ENCODE measurements at places on chromosomes 16 and 17.

DNA sequence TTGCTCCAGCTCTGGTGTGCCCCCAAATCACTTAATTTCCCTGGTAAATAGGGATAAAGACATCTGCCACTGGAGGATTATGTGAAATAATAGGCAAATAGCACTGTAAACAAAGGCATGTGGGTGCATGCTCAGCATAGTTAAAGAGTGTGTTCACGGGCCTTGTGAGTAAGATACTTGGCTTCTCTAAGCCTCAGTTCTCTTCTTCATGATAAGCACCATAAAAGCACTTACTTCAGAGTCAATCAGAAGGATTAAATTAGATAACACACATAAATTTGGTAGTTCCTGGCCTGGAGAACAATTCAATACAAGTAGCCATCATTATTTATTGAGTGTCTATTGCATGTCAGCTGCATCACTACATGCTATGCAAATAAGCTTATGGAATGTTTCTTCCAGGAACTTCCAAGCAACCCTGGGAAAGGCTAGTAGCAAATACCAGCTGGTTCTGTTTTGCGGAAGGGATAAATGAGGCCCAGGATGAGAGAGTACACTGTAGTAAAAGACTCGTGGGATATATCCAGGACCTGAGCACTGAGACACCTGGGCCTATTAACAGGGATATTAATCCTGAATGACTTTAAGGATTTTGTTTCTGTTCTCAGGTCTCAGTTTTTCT lies 14.5 kb downstream of the CCL11 start:
- no peak for DNase-seq

DNA sequence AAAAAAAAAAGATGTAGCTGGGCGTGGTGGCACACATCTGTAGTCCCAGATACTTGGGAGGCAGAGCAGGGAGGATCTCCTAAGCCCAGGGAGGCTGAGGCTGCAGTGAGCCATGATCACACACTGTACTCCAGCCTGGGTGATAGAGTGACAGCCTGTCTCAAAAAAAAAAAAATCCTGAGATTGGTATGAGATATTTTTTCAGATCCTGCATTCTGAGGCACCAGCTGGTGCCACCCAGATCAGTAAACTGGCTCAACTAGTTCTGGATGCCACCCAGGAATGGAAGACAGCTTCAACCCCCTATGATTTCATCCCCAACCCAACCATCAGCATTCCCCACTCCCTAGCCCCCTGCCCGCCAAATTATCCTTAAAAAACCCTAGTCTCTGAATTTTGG lies 7.1 kb upstream of the GJC1 start:
- no peak for DNase-seq

- DNase-seq: no peak
Measured at GRCh38 chr16:66036184-66036583, 330.3 kb upstream of the CDH5 start.

GRCh38 chr16:14399378-14400284 lies 230.4 kb downstream of the PARN start:
- peak; percentile 71 for DNase-seq

DNA sequence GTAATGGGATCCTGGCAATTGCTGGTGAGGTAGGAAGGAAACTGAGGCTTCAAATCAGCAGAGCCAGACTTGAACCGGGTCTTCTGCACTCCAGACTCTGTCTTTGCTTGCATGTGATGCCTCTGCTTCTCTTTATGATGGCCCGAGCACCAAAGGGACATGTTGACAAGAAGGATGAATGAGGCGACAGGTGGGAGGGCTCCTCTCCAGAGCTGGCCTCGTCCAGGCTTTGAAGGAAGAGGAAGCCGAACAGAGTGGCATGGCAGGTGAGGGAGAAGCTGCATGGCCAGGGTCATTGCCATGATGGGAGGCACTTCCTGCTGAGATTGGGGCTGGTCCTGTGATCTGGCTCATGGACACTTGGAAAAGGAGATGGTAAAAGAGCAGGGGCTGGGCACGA lies 40.8 kb downstream of the AKAP1 start:
- no peak for DNase-seq

Data from femur (tissue), 1 donor.